ENCODE measurements at places on chromosomes 2 and 18.

GRCh38 chr2:189500456-189501160, 59.3 kb downstream of the WDR75 start:
- DNase-seq, result no peak

DNA sequence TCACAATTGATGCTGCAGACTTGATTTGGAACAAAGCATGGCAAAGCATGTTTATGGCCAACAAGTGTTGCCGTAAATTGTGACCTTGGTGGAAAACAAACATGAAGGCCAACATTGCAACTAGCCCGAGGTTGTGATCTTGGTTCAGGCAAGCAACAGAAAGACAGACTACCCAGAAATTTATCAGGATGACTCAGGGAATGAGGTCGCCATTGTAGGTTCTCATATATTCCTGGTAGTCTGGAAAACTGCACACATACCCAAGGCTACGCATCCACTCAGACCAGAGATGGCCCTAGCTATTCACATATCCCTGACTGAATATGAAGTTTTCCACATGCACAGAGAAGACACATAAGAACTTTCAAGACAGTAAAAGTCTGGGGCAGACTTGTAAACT, 30.1 kb downstream of the CYP1B1 start:
- no peak for DNase-seq

DNA sequence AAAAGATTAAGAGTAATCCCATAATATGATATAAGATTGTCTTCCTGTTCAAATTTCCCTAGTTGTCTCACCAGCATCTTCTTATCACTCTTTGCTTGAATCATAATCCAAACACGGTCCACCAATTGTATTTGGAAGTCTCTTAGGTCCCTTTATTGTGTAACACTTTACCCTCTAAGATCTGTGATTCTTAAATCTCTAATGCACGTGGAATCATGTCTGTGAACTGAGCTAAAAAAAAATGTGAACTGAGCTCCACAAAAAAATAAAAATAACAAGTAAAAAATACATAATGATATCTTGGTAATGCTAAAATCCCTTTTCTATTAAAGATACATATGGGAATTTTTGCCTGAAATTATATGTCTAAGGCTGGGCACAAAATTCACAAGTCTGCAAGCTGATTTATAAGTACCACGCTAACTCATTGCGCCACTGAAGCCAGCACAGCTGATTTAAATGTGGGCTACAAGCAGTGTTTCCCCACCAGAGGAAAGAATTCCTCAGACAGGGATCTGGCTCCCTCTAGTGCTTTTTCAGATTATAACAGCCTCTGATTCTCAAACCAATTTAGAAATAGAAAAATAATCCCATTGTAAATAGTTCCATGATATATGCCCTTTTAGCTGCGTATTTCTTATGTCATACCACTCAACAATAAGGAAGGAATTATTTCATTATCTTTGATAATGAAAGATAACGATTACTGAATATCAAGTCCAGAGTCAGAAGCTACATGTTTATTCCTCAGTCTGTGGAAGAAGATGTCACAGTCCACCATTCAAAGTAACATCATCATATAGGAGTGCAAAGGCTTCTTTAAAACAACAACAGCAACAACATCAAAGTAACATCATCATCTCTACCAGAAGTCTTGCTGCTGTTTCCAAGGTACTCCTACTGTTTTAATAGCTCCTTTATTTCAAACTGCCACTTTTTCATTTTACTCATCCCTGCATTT, 22.9 kb downstream of the RBM43 start:
- DNase-seq, result peak; percentile 71

GRCh38 chr2:42930025-42930581, 137.7 kb upstream of the HAAO start:
- peak; percentile 83 for DNase-seq

DNA sequence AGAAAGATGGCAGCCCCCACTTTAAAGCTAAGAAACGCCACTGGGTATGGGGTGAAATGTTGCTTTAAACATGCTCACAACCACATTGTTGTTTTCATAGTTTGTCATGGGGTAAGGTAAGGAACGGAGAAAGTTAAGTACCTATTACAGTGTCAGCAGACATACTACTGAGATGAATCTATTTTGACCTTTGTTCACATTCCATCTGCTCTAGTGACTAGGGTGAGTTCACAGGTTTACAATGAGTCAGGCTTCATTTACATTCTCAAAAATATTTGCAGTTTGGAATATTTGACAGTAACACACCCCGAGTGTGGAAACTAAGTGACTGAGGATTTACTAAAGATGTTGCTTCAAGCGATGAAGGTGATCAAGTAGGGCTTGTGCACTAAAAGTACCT, 428.7 kb upstream of the ACVR2A start:
- no peak for DNase-seq

- no peak for DNase-seq
Observed at GRCh38 chr2:180474716-180475115, 467.6 kb upstream of the CWC22 start.

- DNase-seq, result no peak
Observed at GRCh38 chr2:16128746-16129610, 188.6 kb downstream of the MYCN start.

- no peak for DNase-seq
Observed at GRCh38 chr2:226531061-226531810, 268.4 kb downstream of the IRS1 start.

DNA sequence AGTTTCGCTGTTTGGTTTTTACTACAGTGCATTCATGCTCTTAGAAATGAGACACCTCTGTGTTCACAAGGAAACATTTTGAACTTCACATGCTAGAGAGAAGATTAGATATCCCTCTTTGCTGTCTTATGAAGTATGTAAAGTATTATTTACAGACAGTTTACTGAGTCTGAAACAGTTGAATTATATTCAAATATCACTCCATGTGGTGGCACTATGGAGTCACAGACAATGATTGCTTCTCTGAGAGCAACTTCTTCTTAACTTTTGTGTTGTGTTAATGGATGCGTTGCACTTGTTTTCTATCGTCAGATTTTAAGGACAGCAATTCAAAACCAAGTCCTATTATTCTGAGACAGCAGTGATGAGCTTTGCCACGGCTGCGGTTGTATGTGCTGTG, 823.6 kb downstream of the GALR1 start:
- no peak for DNase-seq

GRCh38 chr2:25085761-25086560, 44.1 kb downstream of the EFR3B start:
- no peak for DNase-seq

DNA sequence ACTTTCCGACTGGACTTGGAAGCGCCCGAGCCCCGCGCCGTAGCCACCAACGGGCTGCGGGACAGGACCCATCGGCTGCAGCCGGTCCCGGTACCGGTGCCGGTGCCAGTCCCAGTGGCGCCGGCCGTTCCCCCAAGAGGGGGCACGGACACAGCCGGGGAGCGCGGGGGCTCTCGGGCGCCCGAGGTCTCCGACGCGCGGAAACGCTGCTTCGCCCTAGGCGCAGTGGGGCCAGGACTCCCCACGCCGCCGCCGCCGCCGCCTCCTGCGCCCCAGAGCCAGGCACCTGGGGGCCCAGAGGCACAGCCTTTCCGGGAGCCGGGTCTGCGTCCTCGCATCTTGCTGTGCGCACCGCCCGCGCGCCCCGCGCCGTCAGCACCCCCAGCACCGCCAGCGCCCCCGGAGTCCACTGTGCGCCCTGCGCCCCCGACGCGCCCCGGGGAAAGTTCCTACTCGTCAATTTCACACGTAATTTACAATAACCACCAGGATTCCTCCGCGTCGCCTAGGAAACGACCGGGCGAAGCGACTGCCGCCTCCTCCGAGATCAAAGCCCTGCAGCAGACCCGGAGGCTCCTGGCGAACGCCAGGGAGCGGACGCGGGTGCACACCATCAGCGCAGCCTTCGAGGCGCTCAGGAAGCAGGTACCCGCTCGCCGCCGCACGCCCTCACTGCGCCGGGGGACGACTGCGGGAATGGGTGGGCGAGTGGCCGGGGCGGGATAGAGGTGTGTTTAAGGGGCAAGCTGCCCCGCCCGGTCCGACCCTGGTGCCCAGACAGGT, 713 bp downstream of the ATOH8 start:
- no peak for DNase-seq

DNA sequence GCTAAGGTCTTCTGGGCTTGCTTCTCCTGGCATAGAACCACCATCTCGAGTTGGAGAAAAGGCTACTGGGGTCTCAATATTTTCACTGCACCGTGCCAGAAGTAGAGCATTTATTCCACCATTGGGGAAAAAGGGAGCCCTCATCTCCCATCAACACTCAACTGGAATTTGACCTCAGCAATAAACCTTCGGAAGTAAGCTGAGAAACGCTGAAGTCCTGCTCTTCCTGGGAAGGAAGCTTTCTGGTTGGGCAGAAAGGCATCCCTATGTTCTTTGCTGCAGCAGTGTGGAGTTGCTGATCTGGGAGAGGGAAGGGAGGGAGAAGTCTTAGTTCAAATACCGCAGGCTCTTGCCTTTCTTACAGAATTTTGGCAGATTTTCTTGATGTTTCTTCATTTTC, 368.8 kb downstream of the NUP35 start:
- no peak for DNase-seq

DNA sequence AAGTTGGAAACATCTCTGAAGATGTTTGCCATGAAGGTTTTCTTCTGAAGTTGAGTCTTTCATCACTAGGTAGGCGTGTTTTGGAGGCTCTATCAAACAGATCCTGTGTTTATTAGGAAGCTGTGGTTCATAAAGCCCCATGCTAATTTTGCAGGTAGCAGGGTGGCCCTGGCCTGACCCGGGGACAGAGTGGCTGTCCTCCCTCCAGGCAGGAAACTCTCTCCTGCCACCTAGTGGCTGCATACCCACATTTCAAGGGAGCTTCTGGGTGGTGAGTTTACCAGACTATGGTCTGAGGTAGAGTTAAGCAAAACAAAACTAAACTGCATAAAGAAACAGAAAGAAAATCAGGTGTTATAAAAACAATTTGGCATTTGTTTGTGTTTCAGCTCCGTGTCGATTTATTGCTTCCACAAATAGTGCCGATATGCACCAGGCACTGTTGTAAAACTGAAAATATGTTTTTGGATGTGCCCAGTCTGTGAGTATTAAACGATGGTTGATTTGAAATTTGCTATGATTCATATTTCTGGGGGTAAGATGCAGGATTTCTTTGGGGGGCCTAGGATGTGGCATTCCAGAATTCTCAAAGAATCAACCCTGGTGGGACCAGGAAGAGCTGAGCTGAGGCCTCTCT, 26.0 kb upstream of the IL37 start:
- DNase-seq, result no peak

GRCh38 chr2:205770577-205770976, 88.3 kb downstream of the NRP2 start:
- DNase-seq, result no peak

DNA sequence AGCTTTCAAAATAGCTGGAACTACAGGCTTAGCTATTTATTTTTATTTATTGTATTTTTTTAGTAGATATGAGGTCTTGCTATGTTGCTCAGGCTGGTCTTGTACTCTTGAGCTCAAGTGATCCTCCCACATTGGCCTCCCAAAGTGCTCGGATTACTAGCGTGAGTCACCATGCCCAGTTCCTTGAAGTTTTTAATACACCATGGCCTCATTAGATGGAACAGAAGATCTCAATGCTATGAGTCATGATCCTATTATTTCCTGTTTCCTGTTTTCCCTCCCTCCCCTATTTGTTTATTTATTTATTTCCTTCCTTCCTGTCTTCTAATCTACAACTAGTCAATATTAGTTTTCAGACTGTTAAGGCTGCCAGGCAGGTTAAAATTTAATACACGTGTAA, 309.0 kb downstream of the CMPK2 start:
- peak; percentile 33 for DNase-seq

- no peak for DNase-seq
Observed at GRCh38 chr2:229301237-229301636, 30.1 kb upstream of the PID1 start.

- no peak for DNase-seq
Observed at GRCh38 chr18:61883547-61883946, 9.3 kb downstream of the RNF152 start.

GRCh38 chr2:45332567-45332966, 278.5 kb downstream of the SRBD1 start:
- no peak for DNase-seq

DNA sequence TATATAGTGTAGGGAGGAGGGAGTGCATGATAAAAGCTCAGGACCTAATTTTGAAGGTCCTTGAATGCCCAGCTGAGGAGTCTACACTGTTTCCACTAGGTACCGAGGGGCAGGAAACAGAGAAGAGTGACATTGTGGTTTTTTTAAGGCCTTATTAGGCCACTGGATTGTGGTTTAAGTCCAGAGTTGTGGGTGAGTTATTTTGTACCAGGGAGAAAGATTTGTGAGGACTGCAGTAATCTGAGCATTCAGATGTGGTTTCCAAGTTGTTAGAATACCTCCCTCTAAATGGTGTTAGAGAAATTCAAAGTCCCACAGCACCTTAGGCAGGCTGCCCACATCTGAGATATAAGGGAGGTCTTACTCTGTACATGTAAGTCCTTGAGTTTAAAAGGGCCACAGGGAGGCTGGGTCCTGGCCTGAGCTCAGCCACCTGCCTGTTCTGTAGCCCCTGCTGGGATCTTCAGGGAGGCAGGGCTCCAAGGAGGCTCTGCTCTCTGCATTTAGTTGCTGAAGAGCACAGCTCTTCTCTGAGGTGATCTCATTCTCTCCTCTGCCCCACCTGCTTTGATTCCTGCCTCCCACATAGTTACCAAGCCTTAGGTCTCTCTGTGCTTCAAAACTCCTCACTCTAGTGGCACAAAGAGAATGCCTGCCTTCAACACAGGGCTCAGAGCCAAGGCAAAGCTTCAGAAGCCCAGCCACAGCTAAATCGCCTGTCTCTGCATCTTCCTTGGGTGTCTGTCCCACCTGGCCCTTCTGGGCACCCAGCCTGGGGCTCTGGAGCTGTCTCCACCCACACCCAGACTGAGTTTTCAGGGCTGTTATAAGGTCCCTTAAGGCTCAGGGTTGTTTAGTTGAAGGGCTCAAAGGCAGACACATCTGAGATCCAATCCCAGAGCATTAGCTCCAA, 88.1 kb downstream of the VSNL1 start:
- DNase-seq, result peak; percentile 81

- no peak for DNase-seq
Observed at GRCh38 chr2:204258890-204259289, 286.4 kb upstream of the PARD3B start.

DNA sequence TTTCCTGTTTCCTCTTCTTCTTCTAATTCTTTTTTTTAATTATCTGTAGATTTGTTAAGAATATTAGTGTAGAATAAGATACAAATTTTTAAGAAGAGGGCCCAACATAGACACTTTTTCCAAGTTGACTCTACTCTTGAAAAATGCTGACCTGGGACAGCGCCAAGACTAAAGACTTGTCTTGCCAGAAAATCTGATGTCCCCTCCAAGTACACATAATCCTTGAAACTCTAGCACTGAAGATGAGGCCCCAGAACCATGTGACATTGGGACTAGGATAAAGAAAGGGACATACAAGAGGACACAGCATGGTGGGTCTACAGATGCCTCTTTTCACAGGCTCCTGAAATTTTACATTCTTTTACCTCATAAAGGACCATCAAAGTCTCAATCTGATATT, 271.6 kb upstream of the SESTD1 start:
- no peak for DNase-seq

GRCh38 chr2:7010391-7011054, 93.3 kb downstream of the RNF144A start:
- DNase-seq, result peak; percentile 99
